ENCODE measurements at places on chromosomes 11 and 22.
A peak's percentile ranks its signal among the peaks of the same experiment; 100 is the strongest.

DNA sequence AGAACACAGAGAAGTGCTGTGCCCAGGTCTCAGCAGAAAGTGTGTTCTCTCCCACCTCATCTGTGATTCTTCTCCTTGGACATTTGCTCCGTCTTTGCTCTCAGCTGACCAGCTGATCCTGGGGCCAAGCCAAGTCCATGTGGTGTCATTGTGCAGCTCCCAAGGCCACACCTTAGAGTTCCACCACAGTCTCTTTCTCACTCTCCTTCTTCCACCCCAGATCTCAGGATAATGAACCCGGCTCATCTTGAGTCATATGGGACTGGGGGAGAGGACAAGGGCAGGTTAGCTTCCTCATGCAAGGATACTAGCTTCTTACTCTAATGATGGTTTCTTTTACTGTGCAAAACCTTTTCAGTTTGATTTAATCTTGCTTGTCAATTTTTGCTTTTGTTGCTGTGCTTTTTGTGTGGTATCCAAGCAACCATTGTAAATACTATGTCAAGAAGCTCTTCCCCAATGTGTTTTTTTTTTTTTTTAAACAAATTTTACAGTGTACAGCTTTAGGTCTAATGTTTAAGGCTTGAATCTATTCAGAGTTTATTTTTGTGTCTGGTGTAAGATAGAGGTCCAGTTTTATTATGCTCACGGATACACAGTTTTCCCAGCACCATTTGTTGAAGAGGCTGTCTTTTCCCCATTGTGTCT lies 75.0 kb upstream of the OR4B1 start:
- DNase-seq: no peak

- DNase-seq: no peak
These were observed 1.1 kb downstream of the TTLL12 start for GRCh38 chr22:43185860-43186261.

- DNase-seq: peak; percentile 96
These were observed 54.7 kb upstream of the LYVE1 start for GRCh38 chr11:10622957-10623791.

- DNase-seq: no peak
These were observed 10.6 kb downstream of the MTFP1 start for GRCh38 chr22:30436196-30436595.

- peak; percentile 68 for DNase-seq
These were observed 61.7 kb downstream of the PARVB start for GRCh38 chr22:44085743-44086270.

DNA sequence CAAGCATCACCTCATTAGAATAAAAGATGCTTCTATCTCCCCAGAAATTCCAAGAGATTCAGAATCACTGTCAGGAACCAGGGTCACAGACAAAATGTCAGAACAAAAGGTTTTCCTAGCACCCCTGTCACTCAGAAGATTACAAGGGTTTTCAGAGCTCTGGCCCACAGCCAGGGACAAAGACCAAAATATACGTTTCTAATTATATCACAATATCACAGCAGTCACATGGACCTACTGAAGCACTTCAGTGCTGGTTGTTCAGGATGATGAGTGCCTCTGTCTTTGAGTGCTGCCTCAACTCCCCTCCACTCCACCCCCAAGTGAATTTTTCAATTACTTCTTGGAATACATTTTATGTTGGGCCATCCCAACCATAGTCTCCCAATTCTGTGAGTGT lies 21.9 kb upstream of the RTL6 start:
- DNase-seq: no peak

DNA sequence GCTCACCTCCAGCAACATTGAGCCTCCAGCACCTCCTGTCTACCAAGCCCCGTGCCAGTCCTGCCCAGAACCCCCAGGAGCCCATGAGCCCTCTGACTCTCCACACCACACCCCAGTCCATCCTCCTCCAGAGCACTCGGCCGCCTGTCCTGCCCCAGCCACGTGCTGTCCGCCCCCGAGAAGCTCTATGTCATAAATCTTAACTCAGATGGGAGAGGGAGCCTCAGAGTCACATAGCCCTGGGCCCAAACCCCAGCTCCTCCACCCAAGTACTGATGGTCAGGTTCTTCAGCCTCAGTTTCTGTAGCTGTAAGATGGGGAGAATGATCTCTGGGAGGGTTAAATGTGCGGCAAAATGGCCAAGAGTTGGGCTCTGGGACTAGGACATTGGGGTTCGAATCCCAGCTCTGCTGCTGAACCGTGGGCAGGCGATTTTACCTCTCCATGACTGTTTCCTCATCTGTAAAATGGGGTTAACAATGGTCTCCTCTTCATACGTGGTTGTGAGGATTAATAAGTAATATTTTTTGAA lies 27.8 kb downstream of the CYTH4 start:
- DNase-seq: no peak

DNA sequence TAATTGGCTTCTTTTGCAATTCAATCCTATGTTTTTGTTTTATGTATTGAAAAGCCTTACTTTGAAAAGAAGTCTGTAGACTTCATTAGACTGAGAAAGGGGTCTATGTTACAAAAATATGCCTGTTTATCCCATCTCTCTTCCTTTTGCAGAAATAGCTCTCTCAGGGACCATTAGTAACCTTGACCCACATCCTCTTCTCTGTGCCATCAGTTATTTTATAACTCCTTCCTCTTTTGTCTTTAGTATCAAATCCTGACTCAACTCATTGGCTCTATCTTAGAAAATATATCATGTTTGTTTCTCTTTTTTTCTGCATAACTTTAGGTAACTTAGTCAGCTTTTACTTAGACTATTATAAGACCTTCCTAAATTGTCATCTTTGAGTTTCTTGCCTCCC lies 20.3 kb downstream of the ZC3H12C start:
- peak; percentile 41 for DNase-seq

- no peak for DNase-seq
These were observed 44.4 kb downstream of the EHF start for GRCh38 chr11:34665077-34665835.

GRCh38 chr11:73236854-73237253 lies 18.8 kb downstream of the P2RY2 start:
- DNase-seq: peak; percentile 60

GRCh38 chr11:5531053-5531831 lies 14.7 kb upstream of the UBQLNL start:
- no peak for DNase-seq

DNA sequence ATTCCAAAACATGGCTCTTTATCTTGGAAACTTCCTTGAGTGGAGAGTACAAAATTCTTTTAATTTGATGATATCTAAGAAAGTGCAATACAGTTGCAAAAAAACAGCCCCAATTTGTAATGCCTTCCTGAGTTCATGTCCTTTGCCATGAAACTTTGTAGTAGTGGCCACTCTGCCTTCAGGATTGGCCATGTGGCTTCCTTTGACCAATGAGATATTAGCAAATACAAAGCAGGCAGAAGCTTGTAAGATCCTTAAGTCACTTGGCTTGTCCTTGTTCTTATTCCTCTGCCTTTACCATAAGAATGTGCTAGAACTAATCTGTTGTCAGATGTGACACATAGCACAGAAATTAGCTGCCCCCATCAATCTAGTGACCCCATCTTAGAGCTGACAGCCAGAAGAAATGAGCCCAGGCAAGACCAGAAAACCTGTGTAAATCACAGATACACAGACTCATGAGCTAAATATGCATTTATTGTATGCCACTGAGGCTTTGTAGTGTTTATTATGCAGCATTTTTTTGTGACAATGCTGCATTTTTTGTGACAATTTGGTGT lies 29.8 kb upstream of the BLID start:
- no peak for DNase-seq

- DNase-seq: no peak
These were observed 55.7 kb downstream of the NCAM1 start for GRCh38 chr11:113016905-113017304.

DNA sequence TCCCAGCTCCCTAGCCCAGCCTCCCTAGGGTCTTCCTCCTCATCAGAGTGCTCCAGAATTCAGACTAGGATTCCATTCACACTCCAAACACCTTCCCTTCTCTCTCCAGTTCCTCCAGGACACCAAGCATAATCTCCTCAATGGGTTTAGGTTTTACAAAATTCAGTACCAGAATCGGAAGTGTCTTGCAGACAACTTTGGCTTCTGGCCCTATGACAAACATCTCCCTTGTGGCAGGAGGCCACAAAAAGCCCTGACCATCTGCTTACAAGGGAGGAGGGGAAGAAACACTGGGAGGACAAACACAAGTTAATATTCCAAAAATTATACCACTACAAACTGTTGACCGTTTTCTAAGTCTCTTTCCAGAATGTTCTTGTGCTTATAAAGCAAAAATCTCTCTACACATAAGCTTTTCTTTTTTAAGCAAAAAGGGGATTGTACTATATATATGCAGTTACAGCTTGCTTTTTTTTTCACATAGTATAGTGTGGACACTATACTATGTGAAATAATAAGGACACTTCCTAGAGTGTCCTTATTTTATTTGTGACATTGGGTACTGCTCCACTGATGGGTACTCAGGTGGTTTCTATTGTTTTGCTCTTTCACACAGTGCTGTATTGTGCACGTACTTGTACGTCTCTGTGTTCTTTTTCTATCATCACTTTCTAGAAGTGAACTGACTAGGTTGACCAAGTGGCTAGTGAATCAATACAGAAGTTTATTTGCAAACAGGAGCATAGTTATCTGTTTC lies 78.7 kb downstream of the BDNF start:
- no peak for DNase-seq

GRCh38 chr11:3808861-3809623 lies 682 bp downstream of the PGAP2 start:
- DNase-seq: peak; percentile 74

DNA sequence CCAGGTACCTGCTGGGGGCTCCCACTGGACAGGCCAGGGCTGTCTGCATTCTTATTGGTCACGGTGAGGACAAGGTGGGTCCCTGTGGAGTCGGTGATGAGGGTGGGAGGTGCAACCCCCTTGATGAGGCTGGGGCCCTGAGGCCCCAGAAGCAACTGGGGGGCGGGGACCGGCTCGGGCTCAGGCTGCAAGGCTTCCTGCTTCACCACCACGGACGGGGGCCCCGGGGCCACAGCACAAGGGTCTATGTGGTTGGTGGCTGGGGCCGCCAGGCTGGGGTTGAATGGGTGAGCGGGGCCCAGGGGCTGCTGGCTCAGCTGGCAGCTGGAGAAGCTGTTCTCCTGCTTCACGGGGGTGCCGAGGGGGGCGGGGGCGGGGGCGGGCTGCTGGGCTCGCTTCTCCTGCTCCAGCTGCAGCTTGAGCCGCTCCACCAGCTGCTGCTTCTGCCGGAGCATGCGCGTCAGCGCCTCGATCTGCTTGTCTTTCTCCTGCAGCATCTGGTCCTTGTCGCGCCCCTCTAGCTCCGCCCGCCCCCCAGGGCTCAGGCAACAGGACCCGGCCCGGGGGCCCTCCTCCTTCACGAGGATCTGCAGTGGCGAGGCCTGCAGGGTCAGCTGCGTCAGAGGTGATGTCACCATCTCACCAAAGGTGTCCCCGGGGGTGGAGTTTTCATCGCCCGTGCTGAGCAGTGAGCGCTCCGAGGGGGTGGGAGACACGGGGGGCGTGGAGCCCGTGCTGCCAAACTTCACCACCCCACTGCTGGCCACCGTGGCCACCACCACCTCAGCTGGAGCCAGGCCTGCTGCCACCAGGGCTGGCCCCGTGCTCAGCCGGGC lies 48.2 kb downstream of the SGSM3 start:
- peak; percentile 79 for DNase-seq
